ENCODE measurements at places on chromosomes 3 and 15. TPM values are rescaled to one million over a fixed set of nuclear protein-coding genes. Genes with fewer than 3 reads are reported as not detected.
A peak's percentile ranks its signal among the peaks of the same experiment; 100 is the strongest.

DNA sequence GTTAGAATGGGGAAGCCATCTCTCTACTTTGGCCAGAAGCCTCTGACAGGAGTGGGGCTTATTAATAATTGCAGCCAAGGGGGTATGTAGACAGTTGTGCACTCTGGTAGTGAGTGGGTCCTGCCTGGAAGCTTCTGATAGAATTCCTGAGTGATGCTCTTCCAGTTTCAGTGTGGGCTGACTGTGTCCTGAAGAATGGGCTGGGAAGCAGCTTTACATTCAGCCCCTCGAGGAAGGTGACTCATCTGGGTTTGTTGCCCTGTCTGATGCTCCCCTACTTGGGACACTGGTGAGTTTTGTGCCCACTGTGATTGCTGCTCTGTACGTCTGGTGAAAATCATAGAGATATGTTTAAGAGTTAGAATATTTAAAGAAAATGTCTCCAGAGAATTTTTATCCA lies 444.7 kb upstream of the RBMS3 start:
- peak; percentile 46 for DNase-seq

GRCh38 chr15:51750792-51751696 lies at the start of gene TMOD2:
TSS of gene TMOD2 (plus strand) at chr15:51751597. CDS start at chr15:51766442, 14,845 bp downstream.
- peak; percentile 45 for DNase-seq

DNA sequence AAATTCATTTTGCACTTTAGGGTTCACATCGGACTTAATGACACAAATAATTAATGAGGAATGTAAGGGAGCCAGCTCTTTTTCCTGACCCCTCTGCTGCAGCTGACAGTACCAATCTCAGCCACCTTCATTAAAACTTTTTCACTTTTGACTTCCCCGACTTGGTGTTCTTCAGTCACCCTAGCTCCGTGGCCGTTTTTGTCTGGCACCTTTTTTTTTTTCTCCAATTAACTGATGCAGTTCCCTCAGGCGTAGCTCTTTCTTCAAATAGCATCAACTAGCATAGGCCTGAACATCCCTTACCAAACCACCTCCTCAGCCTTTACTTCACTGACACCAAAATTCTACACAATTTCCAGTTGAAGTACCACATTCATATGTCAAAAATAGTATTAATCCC lies 350.8 kb downstream of the GRM7 start:
- no peak for DNase-seq

- no peak for DNase-seq
Observed at GRCh38 chr3:167167491-167167890, 212.6 kb downstream of the ZBBX start.

GRCh38 chr15:96348112-96349027 lies 17.9 kb downstream of the NR2F2 start:
- DNase-seq: no peak

DNA sequence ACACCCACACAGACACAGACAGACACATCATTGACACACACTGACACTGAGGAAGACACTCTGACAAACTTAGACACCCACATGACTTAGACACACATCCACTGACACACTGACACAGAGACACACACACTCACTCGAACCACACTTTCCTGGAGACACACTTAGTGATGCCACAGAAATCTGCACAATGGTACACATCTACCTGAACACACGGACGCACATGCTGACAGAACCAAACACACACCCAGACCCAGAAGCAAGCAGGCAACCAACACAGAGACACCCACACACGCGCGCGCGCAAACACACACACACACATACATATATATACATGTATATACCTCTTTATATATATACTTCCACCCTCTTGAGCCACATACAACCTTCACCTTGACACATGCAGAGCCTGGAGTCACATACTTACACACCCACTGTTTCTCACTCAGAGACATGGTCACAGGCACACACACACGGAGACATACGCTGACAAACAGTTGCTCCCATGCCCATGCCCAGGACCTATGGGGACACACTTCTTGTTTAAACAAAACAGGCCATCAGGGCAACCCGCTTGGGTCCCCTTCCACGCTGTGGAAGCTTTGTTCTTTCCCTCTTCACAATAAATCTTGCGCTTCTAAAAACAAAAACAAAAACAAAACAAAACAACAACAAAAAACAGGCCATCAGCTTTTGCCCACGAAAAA lies 913 bp upstream of the SCN5A start:
- DNase-seq: no peak

GRCh38 chr3:174598885-174599439 lies 260.2 kb upstream of the NAALADL2 start:
- no peak for DNase-seq

GRCh38 chr3:190192087-190192486 lies 71.4 kb upstream of the P3H2 start:
- peak; percentile 15 for DNase-seq

DNA sequence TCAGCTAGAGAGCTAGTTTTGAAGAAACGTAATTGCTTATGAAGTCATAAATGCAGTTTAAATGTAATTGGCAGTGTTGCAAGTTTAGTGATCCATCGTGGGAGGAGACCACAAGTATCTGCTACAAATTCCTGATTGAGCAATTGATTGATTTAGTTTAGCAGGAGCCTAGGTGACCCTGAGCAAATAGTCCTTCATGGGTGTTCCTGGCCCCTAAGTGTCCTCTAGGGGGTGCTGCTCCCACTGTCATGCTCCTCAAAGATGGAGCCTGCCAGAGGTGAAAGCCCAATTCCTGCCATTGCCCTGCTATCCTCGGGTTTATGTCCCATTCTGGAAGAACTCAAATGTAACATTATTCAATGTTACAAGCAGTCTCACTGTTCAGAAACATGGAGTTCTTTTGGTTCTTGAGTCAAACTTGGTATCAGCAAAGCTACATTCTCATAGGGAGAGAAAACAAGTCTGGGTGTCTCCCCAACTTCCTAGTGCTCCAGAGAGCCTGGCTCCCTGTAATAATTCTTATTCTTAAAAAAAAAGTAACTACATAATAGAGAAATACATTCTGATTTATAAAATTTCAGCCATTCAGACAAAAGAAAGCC lies 29.8 kb upstream of the SENP5 start:
- DNase-seq: peak; percentile 58

DNA sequence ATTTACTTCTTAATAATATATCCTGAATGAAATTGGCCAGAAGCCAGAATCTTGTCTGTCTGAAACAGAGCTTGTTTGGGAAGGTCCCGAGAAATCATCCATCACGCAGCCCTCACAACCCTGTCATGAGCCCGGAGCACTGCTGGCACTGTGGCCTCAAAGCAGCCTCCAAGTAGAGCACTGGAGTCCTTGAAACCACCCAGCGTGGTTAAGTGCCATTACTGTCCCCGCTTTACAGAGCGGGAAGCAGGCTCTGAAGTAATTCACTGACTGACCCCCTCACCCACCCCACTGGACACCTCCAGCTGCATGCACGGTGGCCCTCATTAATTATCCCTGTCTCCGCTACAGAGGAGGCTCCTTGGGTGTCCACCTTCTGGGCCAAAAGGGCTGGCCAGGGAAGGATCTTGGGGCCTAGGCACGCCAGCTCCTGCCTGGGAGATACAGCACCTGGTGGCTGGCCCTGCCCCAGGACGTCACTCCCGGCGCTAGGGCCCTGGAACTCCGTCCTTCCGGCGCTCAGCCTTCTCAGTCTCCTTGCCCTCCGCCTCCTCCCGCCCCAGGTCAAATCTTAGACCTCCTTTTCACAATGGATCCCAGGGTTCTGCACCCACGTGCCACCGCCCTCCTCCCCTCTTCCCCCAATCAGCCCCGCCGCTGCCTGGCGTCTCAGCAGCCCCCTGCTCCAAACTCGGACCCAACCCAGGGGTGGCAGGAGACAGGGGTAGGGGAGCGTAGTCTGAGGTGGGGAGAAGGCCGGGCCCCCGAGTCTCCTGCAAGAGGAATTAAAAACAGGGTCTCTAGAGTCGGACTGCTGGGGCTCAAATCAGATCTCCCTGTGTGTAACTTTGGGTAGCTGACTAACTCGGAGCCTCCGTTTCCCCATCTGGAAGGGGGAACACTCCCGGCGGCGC lies 1.1 kb downstream of the TKT start:
- peak; percentile 71 for DNase-seq

- no peak for DNase-seq
Observed at GRCh38 chr3:126941721-126942270, 41.1 kb upstream of the PLXNA1 start.

GRCh38 chr3:161208931-161209330 lies 12.2 kb upstream of the NMD3 start:
- DNase-seq: peak; percentile 12

GRCh38 chr3:118754406-118755252 lies 280.0 kb downstream of the IGSF11 start:
- no peak for DNase-seq

GRCh38 chr3:148757238-148758215 lies 59.8 kb downstream of the AGTR1 start:
- DNase-seq: no peak

GRCh38 chr15:27885201-27885600 lies 213.9 kb downstream of the OCA2 start:
- DNase-seq: no peak

DNA sequence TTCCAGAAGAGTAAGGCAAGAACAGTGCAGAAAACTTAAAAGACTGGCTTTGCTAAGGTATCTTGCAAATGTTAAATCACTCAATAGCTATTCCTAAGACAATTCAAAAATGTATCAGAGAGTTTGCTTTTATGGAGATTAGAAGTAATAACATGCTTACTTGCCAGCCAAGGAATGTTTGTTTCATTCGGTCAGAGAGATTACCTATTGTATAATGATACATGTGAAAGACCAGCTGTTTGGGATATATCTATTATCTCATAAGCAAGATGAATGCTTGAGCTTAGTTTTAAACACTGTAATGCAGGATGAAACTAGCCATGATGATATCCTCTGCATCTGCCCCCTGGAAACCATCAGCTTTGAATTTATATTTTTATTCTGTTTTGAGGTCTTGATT lies 70.7 kb downstream of the MAP2K5 start:
- no peak for DNase-seq

DNA sequence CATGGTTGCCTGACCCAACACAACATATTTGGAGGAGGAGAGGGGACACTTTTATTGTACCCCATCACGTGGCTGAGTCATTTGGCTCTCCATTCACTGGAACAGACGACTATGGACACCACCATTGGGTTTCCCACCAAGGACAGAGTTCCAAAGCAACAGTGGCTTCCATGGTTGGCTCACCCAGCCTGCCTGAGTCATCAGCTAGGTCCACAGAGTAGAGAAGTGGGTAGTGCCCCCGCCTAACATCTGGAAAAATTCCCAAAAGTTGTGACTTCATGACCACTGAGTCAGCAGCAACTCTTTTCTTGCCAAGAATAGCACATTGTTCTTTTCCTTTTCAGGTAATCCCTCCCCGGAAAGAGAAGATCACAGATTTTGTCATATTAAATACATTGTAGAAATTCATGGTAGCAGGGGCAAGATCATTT lies 3.0 kb upstream of the PPP1R2 start:
- DNase-seq: peak; percentile 98

GRCh38 chr3:184275961-184276910 lies at the start of gene ECE2:
TSS of gene ECE2 (plus strand) at chr3:184276022. CDS start at chr3:184276154, 132 bp downstream.
- DNase-seq: no peak

- no peak for DNase-seq
Observed at GRCh38 chr3:151553888-151554287, 93.0 kb upstream of the IGSF10 start.

DNA sequence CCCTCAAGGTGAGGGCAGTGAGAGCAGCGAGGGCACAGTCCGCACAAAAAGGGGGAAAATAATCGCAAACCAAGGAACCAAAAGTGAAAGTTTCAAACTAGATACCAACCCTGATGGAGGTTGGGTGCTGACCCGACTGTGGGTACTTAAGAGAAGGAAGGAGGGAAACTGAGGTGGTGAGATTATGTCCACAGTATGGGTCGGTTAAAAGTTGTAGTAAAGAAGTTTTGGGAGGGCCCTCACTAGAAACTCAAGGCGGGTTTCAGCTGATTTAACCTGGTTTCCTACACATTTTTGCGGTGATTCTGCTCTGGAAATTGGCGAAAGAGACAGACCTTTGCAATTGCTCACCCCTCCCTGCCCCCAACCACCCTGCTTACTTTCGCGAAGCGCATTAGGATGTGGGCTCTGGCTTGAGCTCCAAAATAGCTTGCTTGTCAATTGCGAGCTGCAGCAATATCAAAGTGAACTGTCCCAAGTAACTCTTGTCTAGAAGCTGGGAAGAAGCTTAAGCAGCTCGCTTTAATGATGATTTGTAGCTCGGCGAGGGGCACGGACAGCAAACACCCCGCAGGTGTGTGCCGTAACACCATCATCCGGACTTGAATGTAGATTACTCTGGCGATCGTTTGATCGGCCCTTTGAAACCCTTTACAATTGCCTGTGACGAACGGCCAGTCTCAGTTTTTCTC lies 15.8 kb downstream of the SOX2 start:
- DNase-seq: no peak

GRCh38 chr3:136544532-136544931 lies 207.6 kb downstream of the STAG1 start:
- DNase-seq: no peak

- DNase-seq: no peak
Observed at GRCh38 chr3:130831719-130832400, 62.0 kb upstream of the ATP2C1 start.

DTWD1 gene
- total RNA-seq: 9.1 TPM

CSTA gene
- not detected for total RNA-seq

SCN11A gene
- total RNA-seq: not detected

SLC28A2 gene
- not detected for total RNA-seq

NME9 gene
- not detected for total RNA-seq

GP5 gene
- total RNA-seq: not detected

RBPMS2 gene
- total RNA-seq: not detected

FAM3D gene
- not detected for total RNA-seq

ELL3 gene
- total RNA-seq: 15.0 TPM

Measured in PC-3 (cell line).